ENCODE measurements at places on chromosomes 16 and 17.

DNA sequence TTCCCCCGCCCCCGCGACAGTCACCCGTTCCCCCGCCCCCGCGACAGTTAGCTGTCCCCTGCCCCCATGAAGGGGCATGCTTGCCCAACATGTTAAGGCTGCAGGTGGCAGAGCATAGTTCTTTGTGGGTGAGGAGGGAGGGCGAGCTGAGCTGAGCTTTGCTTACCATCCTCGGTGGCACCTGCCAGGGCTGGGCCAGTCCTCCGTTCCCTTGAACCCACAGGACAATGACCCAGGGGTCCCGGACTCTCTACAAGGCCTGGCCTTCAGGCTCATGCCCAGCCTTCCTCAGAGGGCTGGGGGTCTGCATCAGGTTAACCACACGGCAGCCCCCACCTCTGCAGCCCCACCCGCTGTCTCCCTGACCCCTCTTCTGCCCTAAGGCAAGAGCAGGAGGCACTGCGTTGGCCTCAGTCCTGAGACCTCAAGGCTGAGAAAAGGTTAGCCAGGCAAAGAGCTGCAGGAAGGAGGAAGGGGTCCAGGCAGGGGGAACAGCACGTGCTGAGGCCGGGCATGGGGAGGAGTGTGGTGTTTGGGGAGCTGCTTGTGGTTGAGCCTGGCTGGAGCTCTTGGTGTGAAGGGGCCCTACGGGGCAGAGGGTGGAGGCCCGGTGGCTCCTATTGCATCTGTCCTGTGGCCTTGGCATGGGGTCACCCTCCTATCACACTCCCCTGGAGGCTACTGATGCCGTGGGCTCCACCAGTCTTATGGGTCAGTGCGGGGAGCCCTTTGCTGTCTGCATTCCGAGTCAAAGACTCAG is 11.4 kb upstream of the DOC2B start:
- DNase-seq: no peak

GRCh38 chr17:9261081-9262012 is 240.0 kb downstream of the NTN1 start:
- no peak for DNase-seq

GRCh38 chr16:84228256-84228838 is 11.5 kb downstream of the KCNG4 start:
- peak; percentile 91 for DNase-seq

- no peak for DNase-seq
These were observed 904.8 kb downstream of the CDH8 start for GRCh38 chr16:61131447-61131846.

DNA sequence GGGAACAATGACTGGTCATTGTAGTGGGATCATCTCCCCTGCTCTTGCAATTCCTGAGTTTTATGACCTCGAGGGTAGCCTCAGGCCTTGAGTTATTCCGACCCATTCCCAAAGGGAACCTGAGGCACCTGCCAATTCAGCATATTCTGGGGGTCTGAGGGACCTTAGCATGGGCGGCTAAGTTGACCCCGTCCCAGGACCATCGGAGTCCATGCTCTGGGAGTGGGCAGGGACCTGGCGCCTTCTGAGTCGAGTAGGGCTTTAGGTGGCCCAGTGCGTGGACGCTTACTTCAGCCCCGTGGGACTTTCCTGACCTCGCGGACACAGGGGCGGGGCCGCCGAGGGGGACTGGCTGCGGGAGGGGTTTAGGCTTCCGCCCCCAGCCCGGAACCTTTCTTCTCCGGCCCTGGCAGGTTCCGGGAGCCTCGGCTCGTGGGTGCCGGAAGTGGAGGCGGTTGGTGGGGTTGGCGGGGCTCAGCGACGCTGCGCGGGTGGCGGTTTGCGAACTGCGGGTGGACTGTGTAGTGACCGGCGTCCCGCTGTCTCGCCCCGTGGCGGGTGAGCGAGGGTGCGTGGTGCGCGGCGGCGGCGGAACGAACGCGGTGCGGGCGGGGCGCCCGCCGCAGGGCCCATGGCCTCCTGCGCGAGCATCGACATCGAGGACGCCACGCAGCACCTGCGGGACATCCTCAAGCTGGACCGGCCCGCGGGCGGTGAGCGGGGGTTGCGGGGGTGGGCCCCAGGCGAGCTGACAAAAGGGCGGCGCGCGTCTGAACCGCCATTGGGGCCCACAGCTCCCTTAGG is at the start of gene EDC4:
TSS of gene EDC4 (plus strand) at position 422 of the 804 bp plus-strand sequence. CDS start at position 632, 210 bp downstream.
- peak; percentile 82 for DNase-seq

- DNase-seq: no peak
These were observed 14.5 kb upstream of the BAIAP2 start for GRCh38 chr17:81020443-81020766.

DNA sequence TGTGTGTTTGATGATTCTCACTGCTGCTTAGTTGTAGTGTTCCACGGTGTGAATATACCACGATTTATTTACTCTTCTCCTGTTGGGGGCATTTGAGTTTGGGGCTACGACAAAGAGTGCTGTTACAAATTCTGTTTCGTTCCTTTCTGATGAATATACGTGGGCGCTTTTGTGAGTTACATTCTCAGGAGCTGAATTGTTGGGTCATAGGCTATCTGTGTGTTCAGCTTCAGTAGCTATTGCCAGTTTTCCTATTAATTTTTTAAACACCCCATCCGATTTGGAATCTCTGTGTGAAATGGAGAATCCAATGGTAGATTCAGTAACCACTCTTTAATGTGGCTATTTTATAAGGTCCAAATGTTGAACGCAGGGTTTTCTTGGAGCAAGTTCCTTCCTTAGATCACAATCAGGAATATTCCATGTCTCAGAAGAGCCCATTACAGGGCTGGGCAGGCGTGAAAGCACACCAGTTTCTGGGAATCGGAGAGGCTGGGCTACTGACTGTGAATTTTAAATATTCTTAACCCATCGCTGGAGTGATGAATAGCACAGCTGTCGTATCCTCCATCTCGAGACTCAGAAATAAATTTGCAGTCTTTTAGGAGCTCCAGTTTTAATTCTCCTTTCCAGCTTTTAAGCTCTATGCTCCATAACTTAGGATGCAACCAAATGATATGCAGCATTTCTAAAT is 115.9 kb downstream of the PITPNC1 start:
- no peak for DNase-seq

- no peak for DNase-seq
These were observed 10.5 kb downstream of the SLC5A10 start for GRCh38 chr17:18962494-18962815.

DNA sequence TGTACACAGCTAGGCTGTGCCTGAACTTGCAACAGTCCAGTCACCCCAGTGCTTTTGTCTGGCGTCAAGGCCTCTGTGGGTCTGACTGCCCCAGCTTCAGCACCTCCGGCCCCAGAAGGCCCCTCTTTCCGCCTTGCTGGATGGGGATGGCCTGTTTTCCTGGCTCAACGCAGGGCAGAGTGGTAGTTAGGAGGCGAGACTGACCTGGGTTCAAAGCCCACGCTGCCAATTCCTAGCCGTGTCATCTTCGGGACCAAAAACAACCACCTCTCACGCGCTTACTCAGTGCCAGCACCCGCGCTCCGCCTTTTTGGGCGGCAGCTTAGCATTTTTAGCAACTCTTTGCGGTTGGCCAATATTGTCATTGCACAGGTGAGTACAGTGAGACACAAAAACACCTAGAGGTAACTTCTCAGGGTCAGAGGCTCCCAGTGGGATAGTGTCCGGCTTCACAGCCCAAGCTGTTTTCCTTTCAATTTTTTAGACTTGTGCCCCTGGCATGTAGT is 4.6 kb downstream of the MYBBP1A start:
- DNase-seq: no peak

GRCh38 chr16:88570691-88571092 is 489 bp downstream of the ZC3H18 start:
- no peak for DNase-seq

DNA sequence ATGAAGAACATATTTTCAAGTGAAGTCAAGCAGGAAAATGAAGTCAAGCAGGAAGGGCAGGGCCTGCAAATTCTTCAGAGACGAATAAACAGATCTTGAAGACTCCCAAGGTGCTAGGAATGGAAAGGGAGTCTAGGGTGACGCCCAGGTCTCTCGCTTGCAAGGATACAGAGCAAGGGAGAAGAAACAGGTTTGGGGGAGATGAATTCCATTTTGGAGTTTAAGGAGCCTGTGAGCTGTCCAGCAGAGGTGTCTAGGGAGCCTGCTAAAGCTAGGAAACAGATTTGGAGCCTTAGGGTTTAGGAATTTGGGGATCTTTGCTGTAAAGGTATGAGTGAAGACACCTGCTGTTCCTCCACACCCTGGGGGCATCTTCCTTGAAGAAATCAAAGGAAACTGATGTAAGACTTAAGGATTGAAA is 2.0 kb upstream of the UNKL start:
- DNase-seq: no peak

- no peak for DNase-seq
These were observed 11.4 kb downstream of the PROCA1 start for GRCh38 chr17:28700278-28700677.

- no peak for DNase-seq
These were observed 12.6 kb upstream of the OR1F1 start for GRCh38 chr16:3175157-3176093.

DNA sequence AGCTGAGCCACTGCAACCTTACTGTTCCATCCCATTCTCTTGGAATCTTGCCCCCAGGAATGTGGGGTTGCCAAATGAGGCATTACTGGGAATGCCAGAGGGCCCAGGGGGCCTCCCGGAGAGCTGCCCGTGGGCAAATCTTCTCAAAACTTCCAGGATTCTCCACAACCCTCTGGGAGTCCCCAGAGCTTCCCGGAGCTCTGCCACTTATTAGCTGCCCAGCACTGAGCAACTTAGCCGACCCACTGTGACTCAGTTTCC is 306.0 kb downstream of the FOXL1 start:
- DNase-seq: no peak

Measured in COLO829 (cell line).